ENCODE measurements at places on chromosomes 3 and 15.

DNA sequence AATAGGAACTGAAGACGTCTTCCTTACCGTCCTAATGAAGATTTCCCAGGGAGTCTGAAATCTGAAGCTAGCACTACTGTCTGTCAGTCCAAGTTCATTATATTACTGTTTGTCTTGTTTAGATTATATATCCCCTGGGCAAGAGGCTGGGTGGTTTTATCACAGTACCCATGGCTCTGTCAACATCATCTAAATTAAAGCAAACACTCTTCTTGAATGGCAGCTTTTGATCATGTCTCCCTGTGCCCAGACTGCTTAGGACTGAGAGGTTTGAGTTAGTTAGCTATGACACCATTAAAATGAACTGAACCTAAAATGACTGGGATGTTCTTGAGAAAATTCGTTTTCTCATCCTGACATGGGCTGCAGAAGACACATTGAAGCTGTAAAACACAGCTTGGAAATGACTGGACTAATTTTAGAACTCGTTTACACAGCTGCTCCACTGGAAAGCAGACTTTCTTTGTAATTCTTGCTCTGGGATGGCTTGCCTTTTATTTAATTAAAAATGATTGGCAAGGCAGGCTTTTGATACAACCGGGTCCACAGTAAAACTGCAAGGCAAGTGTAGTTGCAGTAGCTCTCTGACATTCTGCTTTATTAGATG, 243.5 kb downstream of the MFSD1 start:
- no peak for DNase-seq

GRCh38 chr3:160797356-160797755, 41.3 kb downstream of the PPM1L start:
- peak; percentile 30 for DNase-seq

DNA sequence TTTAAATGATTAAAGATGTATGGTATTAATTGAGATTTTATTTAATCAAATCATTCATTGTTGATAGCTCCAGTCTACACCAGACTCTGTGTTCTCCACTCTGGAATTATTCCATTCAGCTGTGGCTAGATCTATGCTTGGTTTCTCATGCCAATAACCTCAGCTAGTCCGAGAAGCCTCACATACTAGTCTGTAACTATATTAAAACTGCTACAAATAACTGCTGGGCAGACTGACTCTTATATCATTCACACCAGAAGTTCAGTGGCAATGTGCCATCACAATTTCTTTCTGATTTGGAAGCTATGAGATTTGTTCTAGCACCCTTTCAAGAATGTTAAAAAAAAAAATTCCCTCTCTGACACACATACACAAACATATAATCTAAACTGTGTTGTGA, 947.3 kb downstream of the ROBO1 start:
- no peak for DNase-seq

DNA sequence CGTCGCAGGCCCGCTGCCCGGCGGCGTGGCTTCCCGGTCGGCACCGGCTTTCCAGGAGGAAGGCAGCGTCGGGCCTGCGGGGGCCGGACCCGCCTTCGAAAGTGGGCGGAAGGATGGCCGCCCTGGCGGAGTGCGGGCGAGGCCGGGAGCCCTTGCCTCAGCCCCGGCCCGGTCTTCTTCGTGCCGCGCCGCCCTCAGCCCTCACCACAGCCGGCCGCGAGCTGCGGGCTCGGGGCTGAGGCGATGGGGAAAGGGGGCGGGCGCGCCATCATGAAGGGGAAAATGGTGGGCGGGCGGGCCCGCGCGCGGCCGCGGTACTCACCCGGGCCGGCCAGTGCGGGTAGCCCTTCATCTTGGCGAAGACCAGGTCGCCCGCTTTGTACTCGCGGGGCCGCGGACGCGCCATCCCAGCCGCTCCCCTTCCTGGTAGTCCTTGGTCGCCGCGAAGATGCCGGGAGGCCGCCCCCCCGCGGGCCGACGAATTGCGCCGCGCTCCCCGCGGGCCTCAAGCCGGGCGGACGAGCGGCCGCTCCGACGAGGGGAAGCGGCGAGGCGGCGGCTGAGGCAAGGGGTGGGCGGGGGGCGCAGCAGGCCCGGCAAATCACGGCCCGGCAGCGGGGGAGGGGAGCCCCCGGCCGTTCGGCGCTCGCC, 489 bp downstream of the HDGFL3 start:
- DNase-seq = no peak

DNA sequence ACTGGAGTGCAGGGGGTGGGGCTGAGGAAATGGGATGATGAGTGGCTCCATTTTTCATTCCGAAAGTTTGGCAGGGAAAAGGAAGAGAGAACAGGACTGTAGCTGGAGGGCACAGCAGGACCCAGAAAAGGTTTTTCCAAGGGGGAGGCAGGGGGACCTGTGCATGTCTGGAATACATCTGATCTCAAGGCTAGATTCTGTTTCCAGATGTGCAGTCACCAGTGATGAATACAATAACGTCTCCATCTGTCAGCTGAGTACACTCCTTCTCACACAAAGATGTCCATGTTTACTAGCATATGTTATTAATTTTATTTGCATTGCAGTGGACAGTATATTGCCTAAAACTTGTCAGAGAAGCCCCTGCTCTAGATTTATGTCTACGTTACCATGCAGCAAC, 39.9 kb upstream of the PRTG start:
- no peak for DNase-seq

GRCh38 chr3:40387001-40387894, at the start of gene ENTPD3:
TSS of gene ENTPD3 (plus strand) at chr3:40387184. CDS start at chr3:40388058, 874 bp downstream.
- peak; percentile 26 for DNase-seq

DNA sequence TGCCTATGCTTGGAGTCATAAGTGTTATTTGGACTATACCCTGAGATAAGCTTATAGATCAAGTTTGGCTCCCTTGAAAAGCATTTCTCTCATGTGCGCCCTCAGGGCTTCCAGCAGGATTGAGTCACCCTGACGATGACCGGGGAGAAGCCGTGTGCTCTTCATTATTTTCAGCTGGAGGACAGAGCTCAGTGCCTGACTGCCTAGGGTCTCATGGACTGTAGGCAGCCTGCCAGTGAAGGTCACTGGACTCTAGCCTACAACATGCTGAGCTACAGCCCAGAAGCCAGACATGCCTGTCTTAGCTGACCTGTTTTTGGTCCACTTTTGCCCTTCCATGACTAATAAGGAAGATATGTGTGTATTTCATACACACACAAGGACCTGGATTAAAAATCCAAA, 31.6 kb upstream of the NUDT16 start:
- DNase-seq = no peak

DNA sequence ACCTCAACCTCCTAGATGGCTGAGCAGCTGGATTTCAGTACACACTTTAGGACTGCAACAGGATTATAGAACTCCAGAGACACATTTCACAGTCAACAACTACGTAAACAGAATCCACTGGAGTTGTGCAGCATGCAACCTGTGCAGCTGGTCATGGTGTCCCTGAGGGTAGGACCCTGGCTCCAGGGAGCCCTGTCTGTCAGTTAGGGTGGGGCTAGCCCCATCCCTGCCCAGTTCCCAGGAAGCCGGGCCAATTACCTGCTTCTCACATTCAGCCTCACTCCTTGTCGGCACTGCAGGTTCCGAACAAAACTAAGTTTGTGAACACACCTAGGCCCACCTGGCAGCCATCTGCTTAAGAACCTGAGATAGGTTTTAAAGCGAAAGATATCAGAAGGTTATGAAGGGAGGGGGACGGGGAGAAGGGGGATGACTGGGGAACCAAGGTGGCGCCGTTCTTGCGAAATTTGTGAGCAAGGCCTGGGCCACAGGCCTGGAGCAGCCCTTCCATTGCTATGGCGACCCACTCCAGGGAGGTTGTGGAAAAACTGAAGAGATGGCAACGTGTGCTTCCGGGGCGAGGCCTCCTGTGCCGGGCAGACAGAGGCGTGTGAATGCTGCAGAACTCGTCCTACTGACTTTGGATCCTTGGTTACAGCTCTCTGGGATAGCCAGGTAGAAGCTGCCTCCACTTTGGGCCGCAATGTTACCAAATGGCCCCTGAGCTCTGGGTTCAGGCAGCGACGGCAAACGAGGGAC, 25.3 kb downstream of the ACSBG1 start:
- DNase-seq = no peak

DNA sequence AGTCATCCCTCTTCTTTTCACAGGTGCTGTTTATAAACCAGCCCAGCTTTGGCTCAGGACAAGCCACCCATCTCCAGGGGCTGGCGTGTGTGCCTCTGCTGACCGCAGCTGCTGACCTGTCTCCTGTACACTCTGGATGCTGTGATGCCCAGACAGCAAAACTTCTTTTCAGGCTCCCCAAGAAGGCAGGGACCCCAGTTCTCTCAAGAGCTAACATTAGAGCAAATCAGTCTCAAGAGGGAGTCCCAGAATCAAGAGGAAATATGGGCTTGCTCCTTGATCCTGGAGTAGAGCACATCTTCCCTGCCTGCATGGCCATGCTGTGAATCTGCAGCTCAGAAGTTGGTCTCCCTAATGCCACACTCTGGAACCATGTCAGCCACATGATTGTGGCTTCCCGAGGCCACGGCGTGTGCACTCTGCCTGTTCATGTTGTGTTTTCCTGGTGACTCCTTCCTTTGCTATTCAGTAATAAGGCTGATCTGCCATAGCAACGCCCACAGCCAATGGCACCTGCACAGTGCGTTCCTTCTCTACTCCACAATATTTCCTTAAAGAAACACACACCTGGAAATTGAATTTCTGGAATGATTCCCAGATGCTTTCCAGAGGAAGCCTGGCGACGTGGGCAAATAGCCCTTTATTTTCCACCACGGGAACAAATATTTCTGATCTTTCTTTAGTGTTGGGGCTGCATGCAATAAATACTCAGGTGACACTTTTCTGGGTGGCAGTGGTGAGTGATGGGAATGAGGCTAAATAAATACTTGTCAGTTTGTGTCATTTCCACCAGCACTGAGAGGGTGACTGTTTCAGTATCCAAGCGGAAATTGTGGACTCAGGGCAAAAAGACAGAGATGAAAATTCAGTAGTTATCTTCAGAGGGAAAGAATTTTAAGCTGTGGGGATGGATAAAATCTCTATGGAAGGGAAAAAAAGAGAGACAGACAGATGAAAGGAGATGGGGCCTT, 21.9 kb upstream of the THSD4 start:
- no peak for DNase-seq

DNA sequence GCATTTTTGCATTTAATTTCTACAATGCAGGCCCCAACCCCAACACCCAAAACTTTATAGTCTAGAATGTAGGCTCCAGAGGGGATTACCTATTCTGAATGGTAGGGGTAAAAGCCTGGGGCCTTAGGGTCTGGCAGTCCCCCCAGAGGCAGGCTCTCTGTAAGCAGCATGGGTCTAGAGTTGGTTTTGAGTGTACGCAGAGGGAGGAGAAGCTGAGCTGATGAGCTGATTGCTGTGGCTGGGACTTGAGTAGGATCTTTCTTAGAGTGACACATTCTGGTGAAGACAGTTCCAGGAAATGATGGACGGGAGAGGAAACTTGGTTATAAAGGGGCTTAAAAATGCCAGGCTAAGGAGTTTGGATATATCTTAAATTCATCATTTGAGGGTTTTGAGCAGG, 2.1 kb downstream of the LPP start:
- peak; percentile 76 for DNase-seq

DNA sequence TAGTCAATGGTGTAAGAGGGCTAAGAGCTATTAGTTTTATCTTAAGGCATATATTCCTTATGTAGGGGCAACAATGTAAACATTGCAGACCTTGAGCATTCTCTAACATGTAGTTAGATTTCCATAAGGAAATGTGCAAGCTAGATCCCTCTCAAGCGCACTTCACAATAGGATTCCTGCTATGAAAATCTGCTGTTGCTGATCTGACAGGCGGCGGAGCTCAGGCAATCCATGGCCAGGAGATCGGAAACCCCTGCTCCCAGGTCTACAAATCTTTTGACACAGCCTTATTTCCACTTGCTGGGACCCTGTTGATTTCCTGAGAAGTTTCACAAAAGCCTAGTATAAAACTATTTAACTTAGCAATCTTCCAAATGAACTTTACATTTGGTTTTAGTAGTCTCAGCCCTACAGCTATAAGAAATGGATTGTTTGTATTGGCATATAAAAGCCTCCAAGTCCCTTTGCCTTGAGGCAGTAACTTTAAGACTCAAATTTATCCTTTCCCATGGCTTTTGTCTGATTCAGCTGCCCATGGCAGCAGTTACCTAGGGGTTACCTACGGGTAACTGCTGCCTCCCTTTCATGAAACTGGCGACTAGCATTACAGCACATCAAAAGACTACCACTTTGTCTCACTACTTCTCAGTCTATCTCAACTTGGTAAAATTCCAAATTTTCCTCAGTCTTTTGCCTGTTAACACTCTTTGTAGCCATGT, 22.7 kb downstream of the TRA2B start:
- DNase-seq = no peak

DNA sequence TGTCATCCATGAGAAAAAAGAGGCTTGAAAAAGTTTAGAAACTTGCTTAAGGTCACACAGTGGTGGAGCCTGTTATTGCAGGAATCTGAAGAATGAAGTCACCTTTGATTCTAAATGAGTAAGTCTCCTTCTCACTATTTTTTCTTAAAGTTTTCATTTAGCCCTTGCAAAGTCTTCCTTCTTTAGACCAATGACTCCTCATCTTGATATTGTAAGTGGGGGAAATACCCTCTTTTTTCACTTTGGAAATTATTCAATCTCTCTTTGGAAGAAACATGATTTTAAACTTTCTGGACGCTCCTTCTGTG, 787 bp upstream of the SLMAP start:
- peak; percentile 49 for DNase-seq

GRCh38 chr3:113088616-113089015, 97.8 kb downstream of the GTPBP8 start:
- DNase-seq = no peak

DNA sequence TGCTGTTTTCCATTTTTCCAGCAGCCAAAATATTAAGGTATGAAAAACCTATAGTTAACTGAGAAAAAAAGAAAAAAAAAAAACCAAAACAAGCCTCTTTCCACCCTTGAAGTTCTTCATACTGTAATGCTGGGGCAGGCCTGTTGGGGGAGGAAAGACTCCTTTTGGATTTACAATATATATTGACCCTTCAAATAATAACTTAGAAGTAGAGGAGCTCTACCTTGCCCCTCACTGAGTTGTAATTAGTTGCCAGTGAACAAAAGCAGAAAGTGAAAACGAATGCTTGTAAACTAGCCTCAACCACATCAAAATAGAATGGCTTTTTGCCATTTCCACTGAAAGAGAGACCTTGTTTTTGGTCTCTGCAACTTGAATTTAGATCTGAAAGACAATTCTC, 326.6 kb downstream of the NR2F2 start:
- no peak for DNase-seq

GRCh38 chr3:88225326-88226008, 75.7 kb downstream of the C3orf38 start:
- DNase-seq = no peak

GRCh38 chr15:67762610-67763368, 62.5 kb upstream of the SKOR1 start:
- peak; percentile 79 for DNase-seq

DNA sequence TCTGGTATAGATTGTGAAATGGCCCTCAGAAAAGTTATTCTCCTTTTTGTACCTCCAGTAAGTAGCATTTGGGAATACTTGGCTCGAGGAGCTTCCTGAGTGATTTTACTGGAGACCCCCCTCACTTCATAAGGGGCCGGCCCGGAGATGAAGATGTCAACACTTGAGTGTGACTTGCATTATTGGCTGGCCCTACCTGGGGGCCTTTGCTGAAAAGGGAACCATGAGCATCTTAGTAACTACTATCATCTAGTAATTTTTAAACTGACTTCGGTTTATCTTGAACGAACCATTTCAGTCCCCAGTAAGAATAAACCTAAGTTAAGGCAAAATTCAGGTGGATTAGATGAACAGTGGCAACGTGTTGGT, 1.3 kb downstream of the FAIM start:
- DNase-seq = no peak

GRCh38 chr15:99632521-99632920, 66.7 kb downstream of the MEF2A start:
- DNase-seq = no peak

All from activated CD4-positive, alpha-beta T cell treated with anti-CD3 and anti-CD28 coated beads, Interleukin-10, Interleukin-2, amounts not matched to agents 100 ng/mL and 50 ng/mL, durations not matched to agents 16 hours and 8 hours (primary cell).